Stimulated activated CD8-positive, alpha-beta memory T cell treated with anti-CD3 and anti-CD28 coated beads, Interleukin-4, amount 100 ng/mL, for 4 hours (primary cell): ENCODE measurements at places on chromosomes 4 and X.

DNA sequence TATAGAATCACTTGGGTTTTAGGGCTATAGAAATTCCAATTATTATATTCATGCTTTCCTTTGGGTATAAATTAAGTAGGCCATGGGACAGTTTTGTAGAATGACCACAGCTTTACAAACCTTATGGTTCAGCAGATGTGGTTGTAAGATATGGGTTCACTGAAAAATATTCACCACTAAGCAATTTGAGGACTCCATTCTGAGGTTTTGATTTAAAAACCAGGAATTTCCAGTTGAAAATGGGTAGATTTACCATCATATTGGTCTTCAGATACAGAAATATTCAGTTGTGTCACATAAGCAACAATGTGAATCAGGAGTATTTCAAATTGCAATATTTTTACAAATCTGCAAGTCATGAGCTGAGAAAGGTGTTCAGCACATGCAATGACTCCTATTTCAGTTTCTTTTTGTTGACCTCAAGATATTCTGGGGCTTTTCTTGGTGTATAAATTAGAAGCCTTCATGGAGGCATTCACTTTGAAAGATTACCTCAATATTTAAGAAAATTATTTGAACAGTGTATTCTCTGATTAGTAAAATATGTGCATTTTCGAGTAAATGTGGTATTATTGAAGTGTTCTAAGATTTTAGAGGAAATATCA lies 218.4 kb upstream of the HCCS start:
- no peak for DNase-seq

DNA sequence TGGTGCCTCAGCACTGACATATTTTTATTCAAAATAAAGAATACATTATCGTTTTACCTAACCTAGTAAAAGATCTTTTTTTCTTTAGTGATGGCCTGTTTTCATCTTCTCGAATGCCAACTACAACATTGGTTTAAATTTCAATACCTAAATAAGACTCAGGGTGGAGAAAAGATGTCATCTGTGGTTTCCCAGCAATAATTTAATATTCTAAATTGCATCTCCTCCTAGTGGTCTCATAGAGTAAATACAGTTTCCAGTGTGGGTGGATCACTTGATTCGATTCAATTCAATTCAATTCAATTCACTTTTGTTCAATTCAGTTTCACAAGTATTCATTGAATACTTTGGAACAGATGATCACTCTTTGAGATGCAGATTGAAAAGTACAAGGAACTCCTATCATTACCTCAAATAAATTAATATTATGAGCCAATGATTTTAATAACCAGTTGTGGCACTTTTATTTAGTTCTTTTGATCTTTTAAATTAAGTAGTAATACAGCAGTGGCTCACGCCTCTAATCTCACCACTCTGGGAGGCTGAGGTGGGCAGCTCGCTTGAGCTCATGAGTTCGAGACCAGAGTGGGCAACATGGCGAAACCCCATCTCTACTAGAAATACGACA lies 427.2 kb downstream of the FAT4 start:
- DNase-seq: no peak

DNA sequence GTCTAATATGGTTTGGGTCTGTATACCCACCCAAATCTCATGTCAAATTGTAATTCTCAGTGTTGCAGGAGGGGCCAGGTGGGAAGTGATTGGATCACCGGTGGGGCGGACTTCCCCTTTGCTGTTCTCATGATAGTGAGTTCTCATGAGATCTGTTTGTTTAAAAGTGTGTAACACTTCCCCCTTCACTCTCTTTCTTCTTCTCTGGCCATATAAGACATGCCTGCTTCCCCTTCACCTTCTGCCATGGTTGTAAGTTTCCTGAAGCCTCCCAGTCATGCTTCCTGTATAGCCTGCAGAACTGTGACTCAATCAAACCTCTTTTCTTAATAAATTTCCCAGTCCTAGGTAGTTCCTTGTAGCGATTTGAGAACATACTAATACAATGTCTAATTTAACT lies 19.7 kb upstream of the SCRG1 start:
- DNase-seq: no peak

DNA sequence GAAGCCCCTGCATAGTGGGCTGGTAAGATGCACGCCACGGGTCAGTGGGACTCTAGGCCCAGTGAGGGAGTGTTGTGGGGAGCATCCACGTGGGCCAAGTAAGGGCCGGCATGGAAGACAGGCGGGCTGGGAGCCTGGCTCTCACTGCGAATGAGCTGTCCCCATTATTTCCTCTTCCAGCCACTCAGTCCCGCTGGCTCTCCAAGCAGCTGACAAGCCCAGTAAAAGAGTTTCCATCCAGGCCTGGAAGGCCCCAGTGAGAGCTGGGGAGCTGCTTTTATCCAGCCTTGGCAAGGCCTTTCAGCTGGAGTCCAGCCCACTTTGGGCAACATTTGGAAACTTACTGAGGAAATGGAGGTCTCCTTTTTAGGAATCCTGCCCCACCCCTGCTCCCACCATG lies 24.9 kb downstream of the APLN start:
- DNase-seq: no peak

DNA sequence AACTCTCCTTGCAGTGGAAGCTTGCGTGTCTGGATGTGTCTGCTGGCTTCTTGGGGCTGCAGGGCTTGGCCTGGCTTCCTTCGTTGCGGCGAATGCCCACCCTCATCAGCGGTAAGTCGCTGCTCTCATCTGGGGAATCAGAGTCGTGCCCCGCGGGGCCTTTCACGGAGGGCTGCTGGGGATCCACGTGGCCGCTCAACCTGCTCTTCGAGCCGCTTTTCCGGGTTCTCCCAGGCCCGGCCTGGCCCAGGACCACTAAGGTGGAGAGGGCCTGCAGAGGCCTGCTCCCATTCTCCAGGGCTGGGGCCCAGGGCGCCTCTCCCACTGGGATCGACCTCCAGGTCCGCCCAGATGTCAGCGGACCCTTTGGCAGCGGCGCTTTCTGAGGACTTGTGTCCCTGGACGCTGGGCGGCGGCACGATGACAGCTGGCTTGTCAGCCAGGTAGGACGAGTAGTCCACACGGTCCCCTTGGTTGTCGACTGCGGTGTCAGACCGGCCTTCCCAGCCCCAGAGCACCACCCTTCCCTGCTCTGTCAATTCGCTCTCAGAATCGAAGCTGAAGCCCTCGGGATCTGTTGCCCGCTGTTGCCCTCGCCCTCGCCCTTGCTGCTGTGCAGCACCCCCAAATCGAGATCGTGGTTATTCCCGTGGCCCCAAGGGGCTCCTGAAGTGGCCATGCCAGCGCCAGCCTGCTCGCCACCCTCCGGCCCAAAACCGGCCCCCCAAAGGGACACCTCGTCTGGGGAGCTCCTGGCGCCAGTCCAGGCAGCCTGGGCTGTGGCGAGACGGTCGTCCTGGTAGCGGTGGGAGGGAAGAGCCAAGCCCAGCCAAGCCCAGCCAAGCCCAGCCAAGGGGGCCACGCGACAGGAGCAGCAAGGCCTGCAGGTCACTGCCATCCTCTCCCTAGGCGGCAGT lies 37.8 kb upstream of the NHSL2 start:
- no peak for DNase-seq

- no peak for DNase-seq
Measured at GRCh38 chr4:8191136-8191747, 7.8 kb upstream of the SH3TC1 start.

GRCh38 chr4:105236202-105236915 lies 89.7 kb downstream of the TET2 start:
- no peak for DNase-seq

GRCh38 chr4:151323667-151324066 lies 1.7 kb downstream of the SH3D19 start:
- no peak for DNase-seq

- DNase-seq: no peak
Measured at GRCh38 chr4:91256043-91256442, 1047.7 kb upstream of the GRID2 start.

- DNase-seq: no peak
Measured at GRCh38 chr4:15117270-15117946, 115.1 kb downstream of the CPEB2 start.

- no peak for DNase-seq
Measured at GRCh38 chrX:9356846-9357245, 108.0 kb upstream of the TBL1X start.

GRCh38 chr4:92060333-92060732 lies 243.4 kb upstream of the GRID2 start:
- no peak for DNase-seq

GRCh38 chrX:25275159-25275558 lies 259.4 kb upstream of the ARX start:
- no peak for DNase-seq

DNA sequence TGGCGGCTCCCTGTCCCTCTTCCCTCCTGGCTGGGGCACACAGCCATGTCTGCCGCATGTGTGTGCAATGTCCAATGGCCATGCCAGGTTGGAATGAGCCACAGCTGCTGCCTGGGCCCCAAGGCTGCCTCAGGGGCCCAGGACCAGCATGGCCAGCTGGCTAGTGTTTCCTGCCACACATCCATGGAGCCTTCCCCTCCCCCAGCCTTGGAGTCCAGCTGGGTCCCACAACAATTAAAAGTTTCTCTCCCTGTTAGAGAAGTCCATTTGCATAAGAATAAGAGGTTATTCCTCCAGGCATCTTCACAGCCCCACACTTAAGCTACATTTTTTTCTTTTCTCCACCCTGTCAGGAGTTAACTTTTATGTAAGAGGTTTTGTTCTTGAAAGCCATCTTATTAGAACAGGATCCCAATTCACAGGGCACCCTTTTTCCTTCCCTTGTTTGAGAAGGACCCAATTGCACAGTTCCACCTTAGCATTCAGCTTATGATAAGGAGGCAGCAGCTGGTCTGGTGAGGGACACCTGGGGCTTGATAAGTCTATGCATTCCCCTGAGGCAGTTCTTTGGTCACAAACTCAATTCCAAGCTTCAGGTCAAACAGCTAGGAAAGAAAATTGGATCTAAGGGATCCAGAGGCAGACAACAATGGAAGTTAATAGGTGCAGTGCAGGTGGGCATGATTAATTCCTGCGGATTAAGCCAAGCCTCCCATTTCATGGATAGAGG lies 963.3 kb upstream of the GRIA3 start:
- DNase-seq: no peak

GRCh38 chrX:106802388-106803275 lies at the start of gene TBC1D8B:
Gene TBC1D8B, plus strand, starts transcription at chrX:106802673. Its CDS starts 181 bp downstream, at chrX:106802854.
- DNase-seq: no peak

DNA sequence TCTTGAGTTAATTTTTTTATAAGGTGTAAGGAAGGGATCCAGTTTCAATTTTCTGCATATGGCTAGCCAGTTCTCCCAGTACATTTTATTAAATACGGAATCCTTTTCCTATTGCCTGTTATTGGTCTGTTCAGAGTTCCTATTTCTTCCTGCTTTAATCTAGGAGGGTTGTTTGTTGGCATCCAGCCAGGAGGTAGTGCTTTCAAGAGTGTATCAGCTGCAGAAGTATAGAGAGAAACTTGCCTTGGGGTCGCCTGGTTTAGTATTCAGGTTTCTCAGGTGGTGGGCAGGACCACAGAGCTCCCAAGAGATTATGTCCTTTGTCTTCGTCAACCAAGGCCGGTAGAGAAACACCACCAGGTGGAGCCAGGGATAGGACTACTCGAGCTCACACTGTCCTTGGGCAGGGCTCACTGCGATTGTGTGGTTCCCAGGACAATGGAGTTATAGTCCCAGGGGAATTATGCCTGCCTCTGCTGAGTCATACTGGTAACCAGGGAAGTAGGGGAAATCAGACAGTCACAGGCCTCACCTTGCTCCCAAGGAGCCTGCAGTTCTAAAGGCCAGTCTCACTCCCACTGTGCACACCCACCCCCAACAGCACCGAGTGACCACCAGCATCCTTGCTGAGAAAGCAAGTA lies 168.1 kb downstream of the VSIG4 start:
- no peak for DNase-seq

DNA sequence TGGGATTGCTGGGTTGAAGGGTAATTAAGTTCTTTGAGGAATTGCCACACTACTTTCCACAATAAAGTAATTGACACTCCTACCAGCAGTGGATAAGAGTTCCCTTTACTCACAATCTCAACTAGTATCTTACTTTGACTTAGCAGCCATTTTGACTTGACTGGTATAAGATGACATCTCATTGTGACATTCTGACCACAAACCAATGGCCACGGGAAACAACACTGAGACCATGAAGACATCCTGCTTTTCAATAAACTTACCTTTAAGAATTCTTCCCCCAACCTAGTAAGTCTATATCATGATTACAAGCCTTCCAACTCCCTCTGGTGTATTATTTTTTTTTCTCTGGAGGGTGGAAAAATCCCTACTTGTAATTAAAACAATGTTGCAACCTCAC lies 66.9 kb upstream of the WDR1 start:
- DNase-seq: no peak

DNA sequence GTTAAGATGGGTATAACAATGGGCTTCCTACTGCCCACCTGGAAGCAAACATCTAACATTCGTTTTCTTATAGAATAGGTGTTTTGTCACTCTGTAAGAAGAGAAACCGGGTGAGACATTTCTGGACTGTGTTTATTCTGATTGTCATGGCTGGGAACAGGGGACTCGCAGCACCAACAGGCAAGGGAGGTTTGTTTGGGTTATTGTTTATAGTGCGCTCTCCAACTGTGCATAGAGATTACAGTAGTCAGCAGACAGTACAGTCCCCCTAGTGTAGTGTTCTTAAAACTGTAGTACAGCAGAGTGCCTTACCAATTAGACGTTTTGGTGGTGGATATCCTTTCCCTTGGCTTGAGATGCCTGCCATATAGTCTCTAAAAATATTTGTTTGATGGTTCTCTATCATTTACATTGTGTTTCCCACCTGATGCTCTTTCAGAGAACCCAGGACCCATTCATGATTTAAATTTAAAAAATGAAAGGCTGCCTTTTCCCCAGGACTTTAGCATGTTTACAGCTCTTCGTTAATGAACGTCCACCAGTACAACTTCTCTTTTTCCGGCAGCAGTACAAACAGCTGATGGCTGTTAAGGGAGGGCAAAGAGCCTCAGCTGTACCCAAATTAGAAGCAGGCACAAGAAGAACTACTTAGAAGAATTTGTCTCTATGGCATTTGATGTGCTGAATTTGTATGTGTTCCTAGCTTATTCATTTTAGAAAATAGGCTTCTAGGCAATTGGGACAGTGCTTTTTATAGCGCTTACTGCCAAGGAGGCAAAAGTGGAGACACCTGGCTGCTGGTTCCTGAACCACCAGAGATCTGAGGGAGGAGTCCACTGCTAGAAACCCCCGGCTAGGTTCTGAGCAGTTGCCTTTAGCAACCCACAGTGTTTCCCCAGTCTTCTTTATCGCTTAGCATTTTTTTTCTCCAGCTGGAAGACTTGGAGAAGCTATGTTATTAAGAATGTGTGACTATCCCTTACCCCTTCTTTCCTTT lies 1.0 kb upstream of the RNF150 start:
- DNase-seq: no peak
